ENCODE measurements at places on chromosomes 4 and X. TPM values are rescaled to one million over a fixed set of nuclear protein-coding genes. Genes with fewer than 3 reads are reported as not detected.

The LRP2BP gene
- total RNA-seq: not detected

The H2BW2 gene
- not detected for total RNA-seq

The PAK3 gene
- total RNA-seq: 0.58 TPM

The EOLA2 gene
- total RNA-seq: 43.2 TPM

The SSX2 gene
- not detected for total RNA-seq

The GABRQ gene
- 0.53 TPM for total RNA-seq

The LUZP4 gene
- not detected for total RNA-seq

The MTMR8 gene
- not detected for total RNA-seq

The CT55 gene
- not detected for total RNA-seq

The NSG1 gene
- 0.35 TPM for total RNA-seq

Data from myometrial cell (primary cell).